ENCODE measurements at places on chromosomes 16 and 17.

GRCh38 chr16:12182212-12182611 lies 205.7 kb downstream of the SNX29 start:
- no peak for DNase-seq

DNA sequence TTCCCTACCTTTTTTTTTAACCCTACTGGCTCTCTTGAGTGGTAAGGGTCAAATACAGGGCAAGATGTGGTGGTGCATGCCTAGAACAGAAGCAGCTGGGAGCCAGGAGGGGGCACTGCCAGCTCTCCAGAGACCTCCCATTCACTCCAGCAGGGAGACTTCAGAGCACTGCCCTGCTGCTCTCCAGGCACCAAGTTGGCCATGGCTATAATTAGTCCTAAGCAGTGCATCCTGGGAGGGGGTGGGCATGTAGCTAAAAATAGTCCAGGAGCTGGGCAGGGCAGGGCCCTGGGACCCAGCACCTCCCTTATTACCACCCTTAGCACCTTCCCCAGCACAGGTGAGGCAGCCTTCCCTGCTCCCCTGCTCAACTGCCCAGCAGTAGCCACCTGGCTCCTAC lies 3.5 kb downstream of the CORO6 start:
- peak; percentile 28 for DNase-seq

DNA sequence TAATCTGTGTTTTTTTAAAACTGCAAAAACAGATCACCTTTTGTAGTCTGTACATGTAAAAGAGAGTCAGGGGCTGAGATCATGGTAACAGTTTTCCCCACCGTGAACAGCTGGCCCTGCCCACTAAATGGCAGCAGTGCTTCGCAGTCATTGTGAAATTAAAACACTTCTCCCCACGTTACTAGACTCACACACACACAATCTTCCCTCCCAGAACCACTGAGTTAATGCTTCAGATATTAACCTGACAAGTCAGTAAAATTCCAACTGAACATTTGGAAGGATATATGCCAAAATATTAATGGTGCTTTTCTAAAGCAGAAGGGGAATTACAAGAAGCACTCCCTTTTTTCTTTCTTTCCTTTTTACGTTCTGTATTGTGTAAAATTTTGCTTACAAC lies 1.2 kb upstream of the CD300LG start:
- DNase-seq = no peak

GRCh38 chr17:77734371-77735080 lies 224.0 kb upstream of the TNRC6C start:
- DNase-seq = peak; percentile 72

DNA sequence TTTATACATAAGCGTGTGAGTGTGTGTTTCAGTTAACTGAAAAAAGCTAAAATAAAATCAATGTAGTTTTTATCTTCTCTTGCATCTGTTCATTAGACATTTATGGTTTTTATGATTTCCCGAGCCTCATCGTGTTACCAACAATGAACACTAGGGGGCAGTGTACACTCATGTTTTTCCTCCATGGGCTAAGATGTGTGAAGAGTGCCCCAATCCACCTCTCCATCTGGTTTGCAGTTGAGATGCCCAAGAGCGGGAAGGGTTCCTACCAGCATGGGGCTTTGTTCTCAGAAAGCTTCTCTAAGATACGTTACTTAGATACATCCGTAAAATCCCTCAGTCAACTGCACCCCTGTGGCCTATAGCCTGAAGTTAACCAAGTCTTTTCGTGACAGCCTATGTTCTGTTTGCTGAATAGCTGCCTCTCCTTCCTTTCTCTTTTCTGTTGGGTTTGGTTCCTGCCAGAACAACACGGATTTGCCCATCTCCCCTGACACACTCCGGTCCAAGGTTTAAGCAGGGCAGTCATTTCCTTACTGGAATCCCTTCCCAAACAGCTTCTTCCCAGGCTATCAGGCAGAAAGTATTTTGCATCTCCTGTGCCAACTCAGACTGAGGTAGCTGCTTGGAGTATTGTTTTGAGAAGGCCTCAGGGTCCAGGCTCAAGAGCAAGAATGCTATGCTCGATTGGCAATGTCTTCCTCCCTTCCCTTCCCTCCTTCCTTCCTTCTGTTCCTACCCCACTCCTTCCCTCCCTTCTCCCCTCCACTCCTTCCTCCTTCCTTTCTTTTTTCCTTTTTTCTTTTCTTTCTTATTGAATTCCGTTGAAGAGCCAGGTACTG lies 12.9 kb upstream of the ELAC2 start:
- DNase-seq = peak; percentile 78

- no peak for DNase-seq
Measured at GRCh38 chr17:30947796-30948195, 23.0 kb upstream of the RNF135 start.

- no peak for DNase-seq
Measured at GRCh38 chr17:80222376-80223141, 2.3 kb downstream of the SLC26A11 start.

GRCh38 chr16:51151435-51151960 lies 428 bp upstream of the SALL1 start:
- peak; percentile 88 for DNase-seq

DNA sequence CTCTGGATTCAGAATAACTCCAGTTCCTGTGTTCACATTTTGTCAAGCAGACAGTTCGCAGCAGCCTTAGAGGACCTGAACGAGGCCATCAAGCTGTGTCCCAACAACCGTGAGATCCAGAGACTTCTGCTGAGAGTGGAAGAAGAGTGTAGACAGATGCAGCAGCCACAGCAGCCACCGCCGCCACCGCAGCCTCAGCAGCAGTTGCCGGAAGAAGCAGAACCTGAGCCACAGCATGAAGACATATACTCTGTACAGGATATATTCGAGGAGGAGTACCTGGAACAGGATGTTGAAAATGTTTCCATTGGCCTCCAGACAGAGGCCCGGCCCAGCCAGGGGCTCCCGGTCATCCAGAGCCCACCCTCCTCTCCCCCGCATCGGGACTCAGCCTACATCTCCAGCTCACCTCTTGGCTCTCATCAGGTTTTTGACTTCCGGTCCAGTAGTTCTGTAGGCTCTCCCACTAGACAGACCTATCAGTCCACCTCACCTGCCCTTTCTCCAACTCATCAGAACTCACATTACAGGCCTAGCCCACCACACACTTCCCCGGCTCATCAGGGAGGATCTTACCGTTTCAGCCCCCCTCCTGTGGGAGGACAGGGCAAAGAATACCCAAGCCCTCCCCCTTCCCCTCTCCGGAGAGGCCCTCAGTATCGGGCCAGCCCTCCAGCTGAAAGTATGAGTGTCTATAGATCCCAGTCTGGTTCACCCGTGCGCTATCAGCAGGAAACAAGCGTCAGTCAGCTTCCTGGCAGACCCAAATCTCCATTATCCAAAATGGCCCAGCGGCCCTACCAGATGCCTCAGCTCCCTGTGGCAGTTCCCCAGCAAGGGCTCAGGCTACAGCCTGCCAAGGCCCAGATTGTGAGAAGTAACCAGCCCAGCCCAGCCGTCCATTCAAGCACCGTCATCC lies 25.9 kb downstream of the CYB561 start:
- no peak for DNase-seq

DNA sequence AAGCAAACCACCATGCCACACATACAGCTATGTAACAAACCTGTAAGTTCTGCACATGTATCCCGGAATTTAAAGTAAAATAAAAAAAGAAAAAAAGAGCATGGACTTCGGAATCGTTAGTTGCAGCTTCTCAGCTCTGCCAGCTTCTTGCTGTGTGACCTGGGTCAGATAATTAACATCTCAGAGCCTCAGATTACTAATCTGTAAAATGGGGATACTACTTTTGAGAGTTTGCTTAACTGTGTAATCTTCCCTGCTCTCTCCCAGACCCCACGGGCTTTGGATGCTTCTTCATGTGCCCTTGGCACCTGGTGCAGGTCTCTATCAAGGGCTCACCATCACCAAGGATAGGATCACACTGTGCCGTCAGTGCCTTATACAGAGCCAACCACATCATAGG lies 16.6 kb downstream of the HSD17B2 start:
- no peak for DNase-seq

- DNase-seq = no peak
Measured at GRCh38 chr16:58124601-58124915, 4.6 kb downstream of the CFAP20 start.

DNA sequence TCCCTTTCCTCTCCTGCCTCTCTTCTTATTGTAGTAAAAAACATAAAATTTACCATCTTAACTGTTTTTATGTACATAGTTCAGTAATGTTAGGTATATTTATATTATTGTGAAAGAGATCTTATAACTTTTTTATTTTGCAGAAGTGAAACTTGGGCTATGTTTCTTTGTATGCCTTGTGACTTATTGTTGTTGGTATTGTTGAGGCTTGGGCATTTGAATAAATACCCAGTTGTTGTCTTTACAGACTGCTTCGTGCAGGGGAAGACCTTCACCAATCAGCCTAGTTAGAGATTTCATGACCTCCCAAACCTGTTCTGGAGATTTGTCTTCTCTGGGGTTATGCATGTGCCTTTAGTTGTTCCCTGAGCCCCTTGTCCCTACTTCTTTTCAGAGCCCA lies 31.9 kb downstream of the REXO5 start:
- no peak for DNase-seq

GRCh38 chr16:84810518-84811273 lies 9.1 kb upstream of the CRISPLD2 start:
- DNase-seq = peak; percentile 75

GRCh38 chr17:66397486-66397885 lies 95.1 kb downstream of the PRKCA start:
- DNase-seq = peak; percentile 38

DNA sequence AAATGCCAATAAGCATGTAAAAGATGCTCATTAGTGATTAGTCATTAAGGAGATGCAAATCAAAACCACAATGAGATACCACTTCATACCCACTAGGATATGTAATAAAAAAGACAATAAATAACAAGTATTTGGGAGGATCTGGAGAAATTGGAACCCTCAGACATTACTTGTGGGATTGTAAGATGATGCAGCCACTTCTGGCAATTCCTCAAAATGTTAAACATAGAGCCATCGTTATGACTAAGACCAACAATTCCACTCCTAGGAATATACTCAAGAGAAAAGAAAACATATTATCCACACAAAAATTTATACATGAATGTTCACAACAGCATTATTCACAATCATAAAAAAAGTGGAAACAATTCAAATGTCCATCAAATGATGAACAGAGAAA lies 336.2 kb upstream of the PMFBP1 start:
- peak; percentile 72 for DNase-seq

DNA sequence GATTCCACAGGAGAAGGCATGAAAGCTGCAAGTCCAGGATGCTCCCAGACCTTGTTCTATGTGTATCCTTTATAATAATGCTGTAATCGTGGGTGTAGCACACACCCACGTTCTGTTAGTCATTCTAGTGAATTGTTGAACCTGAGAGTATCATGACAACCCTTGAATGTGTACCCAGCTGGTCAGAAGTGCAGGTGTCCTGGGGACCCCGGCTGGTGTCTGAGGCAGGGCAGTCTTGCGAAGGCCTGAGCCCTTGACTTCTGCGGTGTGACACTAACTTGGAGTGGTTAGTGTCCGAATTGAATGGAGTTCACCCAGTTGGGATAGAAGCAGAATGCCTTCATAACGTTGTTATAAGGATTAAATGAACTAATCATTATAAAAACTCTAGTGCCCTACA lies 218.0 kb upstream of the TNRC6C start:
- DNase-seq = no peak

DNA sequence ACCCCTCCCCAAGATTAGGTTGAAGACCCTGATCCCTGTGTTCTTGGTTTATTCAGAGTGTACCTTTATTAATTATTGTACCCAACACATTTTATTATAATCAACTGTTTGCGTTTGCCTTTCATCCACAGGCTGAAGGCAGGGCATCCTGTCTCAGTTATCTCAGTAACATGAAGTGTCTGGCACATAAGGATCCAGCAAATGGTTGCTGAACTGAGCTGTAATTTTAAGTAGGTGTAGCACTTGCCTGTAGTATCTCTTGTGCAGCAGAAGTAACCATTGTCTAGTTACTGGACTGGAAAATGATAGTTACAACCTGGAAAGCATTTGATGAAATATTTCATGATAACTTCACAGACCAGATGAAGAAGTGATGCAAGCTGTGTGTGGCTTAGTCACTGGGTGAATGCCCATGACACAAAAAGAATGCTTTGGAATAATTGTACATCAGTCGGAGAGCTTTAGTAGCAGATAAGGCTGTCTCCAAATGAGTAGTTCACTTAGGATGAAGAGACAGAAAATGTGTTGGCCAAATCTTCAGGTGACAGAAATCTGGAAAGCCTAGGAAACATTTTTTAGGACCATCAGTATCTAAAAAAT lies 56.6 kb downstream of the ESRP2 start:
- no peak for DNase-seq

DNA sequence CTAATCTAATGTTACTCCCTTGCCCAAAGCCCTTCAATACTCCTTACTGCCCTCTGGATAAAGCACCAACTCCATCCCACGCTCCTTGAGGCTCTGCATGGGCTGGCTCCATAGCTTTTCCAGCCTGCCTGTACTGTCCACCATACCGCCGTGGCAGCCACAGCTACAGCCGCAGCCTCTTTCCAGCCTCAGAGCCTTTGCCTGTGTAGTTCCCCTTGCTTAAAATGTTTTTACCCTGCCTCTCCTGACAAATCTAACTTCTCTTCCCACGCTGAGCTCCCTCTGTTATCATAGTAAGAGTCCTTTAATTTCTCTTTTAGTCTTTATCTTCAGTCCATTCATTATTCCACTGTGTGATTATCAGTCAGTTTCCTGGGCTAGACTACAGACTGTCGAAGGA lies 22.0 kb downstream of the TEX14 start:
- no peak for DNase-seq

DNA sequence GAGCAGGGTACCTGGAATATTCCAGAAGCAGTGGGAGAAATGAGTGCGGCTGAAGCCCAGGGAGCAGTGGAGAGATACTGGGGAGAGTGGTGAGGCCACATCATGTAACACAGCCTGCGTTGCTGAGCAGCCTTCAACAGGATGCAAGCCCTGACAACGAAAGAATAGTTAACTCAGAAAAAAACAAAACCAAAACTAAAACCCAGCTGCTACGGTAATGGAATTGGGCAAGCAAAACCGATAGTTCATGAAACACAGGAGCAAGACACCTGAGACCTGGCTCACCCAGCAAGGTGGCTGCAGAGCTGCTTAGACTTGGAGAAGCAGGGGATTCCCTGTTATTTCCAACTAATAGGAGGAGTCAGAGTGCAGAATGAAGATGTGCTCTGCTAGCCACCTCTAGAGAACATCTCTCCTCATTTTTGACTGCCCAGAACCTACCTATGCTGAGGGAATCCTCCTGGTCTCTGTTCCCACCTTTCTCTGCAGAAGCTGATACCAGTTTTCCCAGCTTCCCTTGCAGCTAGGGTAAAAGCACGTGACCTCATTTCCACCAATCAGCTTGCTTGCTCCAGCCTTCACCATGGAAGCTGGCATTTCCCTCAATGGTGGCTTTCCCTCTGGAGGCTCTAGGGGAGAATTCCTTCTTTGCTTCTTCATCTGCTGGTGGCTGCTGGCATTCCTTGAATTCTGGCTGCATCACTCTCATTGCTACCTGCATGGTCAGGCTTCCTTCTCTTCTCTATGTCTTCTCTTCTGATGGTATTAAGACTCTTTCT lies 59.4 kb upstream of the XYLT1 start:
- no peak for DNase-seq

DNA sequence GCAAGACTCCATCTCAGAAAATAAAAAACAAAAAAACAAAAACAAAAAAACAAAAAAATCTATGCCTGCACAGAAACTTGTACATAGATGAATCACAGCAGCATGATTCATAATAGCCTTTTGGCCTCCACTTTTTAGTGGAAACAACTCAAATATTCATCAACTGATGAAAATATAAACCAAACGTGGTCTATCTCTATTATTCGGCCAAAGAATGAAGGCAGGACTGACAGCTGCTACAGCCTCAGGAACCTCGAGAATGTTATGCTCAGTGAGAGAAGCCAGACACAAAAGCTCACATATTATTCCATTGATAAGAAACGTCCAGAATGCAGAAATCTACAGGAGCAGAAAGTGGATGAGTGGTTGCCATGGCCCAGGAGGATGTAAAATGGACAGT lies 19.8 kb downstream of the PPL start:
- DNase-seq = peak; percentile 27
